Muscle of leg (tissue), 16 donors: ENCODE measurements at places on chromosomes 11 and 22.

- DNase-seq, result peak; percentile 93
Measured at GRCh38 chr11:126355324-126355925, at the start of gene ST3GAL4. Gene ST3GAL4, plus strand, starts transcription at chr11:126355686. Its CDS starts 50,470 bp downstream, at chr11:126406156.

DNA sequence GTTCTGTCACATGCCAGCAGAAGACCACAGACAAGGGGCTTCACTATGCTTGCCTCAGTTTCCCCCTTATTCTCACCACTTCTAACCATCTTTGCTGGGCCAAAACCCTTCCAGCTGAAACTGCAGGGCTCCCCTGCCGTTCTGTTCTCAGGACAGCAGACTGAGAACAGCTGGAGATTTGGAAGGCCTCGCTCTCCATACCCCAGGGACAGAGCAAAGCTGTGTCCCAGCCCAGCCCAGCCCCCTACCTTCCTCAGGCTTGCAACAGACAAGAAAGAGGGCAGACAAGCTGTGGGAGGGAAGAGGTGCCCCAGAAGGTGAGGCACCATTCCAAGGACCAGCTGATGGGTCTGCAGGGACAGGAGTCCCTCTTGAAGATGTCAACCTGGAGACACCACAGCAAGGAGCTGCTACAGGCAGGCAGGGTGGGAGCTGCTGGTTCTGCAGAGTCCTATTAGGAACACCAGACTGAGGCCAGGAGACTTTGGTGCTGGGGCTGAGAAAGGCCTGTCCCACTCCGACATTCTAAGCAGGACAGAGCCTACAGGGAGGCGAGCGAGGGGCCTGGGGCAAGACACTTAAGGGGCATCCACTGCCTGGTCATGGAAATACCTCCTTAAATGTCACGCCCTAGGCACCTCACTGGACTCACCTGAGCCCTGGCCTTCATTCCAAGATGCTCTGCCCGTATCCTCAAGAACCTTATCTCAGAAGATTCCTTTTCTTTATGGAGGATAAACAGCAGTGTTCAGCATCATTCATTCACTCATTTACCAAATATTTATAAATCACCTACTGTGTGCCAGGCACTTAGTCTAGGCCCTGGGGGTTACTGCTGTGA lies 6.9 kb downstream of the SCN2B start:
- peak; percentile 30 for DNase-seq

- DNase-seq, result no peak
Measured at GRCh38 chr11:84857746-84858145, 769.4 kb downstream of the DLG2 start.

DNA sequence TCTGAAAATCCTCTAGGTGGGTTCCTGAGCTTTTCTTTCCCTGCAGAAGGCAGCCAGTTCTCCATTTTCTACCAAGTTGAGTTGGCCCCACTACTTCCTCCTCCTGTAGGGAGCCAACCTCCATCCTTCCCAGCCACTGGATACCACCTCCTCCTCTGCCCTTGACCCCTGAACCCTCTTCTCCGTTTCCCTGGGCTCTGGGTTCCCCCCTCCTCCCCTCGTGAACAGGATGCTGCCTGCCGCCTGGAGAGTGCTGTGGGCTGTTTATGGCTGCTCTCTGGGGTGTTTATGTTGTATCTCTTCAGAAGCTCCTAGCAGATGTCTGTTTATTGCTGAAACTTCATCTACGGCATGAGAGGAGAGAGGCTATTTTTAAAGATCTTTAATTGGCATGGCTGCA lies 8.6 kb downstream of the MICAL2 start:
- no peak for DNase-seq

- no peak for DNase-seq
Measured at GRCh38 chr11:101326141-101326540, 196.5 kb upstream of the PGR start.

- DNase-seq, result no peak
Measured at GRCh38 chr11:116200564-116200963, 572.2 kb downstream of the BUD13 start.

DNA sequence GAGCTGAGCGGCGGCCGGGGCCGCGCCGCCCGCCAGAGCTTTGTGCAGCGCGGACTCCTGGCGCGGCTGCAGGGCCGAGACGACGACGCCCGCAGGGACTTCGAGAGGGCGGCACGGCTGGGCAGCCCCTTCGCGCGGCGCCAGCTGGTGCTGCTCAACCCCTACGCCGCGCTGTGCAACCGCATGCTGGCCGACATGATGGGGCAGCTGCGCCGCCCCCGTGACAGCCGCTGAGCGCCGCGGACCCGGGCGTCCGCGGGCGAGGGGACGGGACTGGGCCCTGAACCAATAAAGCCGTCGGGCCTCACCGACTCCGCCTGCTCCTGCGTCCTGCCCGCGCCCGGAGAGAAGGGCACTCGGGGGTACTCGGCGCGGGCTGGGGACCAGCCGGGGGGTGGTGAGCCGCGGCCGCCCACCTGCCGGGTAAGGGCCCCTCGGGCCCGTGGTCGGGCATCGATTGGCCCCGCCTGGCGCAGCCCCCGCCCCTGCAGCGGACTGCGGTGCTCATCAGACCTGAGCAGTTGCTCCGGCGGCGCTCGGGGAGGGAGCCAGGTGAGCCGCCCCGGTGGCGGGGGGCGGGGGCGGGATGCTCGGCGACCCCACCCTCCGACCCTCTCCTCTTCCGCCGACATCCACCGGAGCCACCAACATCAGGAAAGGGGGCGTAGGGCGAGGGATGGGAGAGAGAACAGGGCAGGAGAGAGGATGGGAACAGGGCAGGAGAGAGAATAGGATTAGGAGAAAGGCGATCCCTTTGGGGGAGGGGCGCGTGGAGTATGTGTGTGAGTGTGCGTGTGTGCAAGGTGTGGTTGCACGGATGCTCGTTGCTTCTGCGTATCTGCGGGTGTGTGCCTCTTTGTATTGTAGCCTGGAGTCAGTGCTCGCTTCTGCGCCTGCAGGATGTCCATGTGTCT lies at the start of gene TMEM25:
Gene TMEM25 (plus strand): TSS at position 510 of the 914 bp plus-strand sequence. CDS start 610 bp downstream, outside the sequence.
- DNase-seq, result peak; percentile 78

- DNase-seq, result no peak
Measured at GRCh38 chr22:23236440-23237184, 56.3 kb downstream of the BCR start.

DNA sequence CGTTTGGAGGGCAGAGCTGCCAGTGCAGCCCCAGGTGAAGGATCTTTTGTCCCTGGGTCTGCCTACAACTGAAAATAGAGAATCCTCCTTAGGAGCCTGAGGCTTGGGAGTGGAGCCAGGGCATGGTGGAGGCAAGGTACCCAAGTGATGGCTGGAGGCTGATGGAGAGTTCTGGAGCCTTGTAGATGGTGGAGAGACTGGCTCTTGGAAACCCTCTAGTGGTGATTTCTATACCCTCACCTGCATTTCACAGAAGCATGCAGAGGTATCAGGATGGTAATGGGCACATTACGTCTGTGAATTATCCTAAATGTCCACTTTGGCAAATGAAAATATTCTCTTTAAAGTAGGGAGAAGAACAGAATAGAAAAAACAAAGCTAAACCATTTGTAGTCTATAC lies 44.4 kb downstream of the INSC start:
- no peak for DNase-seq

- DNase-seq, result no peak
Measured at GRCh38 chr11:82305123-82305522, 428.5 kb downstream of the FAM181B start.
